ENCODE measurements at places on chromosomes 16 and 17.
A peak's percentile ranks its signal among the peaks of the same experiment; 100 is the strongest.

GRCh38 chr17:39104657-39105056 is 46.8 kb downstream of the PLXDC1 start:
- DNase-seq: no peak

DNA sequence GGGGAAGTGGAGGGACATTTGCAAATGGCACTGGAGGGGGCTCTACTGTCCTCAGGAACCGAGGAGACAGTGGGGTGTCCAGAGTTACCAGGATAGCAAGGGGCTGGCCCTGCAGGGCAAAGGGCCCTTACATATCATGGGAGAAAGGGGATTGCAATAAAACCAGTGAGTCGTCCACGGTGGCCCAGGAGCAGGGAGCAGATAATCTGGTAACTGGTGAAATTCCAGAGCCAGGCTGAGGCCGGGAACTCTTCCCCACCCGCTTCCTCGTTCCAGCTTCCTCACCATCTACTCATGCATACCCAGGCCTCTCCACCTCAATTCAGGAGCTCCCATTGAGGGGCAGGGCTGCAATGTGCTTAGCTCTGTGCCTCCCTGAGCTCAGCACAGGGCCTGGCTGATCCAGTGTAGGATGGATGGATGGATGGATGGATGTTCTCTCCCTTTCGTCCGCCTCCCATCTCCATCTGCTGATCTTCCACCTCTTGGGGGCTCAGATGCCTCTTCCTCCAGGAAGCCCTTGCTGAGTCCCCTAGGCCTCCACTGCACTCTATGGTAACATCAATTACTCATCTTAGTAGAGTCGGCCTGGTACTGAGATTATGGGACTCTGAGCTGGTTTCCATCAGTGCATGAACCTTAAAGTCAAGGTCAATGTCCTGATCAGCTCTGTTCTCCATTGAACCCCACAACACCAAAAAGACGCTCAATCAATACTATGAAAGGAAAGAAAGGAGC is 41.2 kb upstream of the NDRG4 start:
- DNase-seq: no peak

DNA sequence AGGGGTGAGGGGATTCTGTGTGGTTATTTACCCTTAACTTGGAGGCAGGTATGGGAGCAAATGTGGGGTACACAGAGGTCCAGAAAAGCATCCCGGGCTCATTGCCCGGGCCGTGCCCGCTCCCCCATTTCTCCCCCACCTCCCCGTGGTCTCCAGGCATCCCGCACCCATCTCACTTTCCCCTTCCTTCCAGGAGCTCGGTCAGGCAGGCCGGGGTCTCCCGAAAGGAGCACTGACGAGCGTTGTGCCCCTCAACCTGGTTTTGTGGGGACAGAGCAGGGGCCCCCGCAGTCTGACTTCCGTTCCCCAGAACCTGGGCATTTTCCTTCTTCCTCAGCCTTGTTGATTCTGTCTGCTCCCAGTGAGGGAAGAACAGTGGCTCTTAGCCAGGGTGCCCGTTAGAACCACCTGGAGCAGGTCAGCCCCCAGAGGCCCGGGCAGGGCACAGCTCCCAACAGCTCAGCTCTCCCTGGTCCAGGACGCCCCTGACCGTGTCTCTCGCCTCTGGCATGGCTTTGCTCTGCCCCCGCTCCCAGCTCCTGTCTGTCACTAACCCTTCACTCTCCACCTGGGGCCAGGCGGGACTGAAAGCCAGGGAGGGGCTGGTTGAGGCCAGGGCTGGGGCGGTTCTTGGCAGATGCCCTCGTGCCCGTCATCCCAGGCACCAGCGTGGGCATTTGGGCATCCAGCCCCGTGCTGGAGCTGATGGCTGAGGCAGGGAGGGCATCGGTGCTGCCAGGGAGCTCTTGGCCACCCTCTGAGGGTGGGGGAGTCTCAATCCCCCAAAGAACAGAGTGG is 12.5 kb upstream of the NUDT16L1 start:
- DNase-seq: no peak

DNA sequence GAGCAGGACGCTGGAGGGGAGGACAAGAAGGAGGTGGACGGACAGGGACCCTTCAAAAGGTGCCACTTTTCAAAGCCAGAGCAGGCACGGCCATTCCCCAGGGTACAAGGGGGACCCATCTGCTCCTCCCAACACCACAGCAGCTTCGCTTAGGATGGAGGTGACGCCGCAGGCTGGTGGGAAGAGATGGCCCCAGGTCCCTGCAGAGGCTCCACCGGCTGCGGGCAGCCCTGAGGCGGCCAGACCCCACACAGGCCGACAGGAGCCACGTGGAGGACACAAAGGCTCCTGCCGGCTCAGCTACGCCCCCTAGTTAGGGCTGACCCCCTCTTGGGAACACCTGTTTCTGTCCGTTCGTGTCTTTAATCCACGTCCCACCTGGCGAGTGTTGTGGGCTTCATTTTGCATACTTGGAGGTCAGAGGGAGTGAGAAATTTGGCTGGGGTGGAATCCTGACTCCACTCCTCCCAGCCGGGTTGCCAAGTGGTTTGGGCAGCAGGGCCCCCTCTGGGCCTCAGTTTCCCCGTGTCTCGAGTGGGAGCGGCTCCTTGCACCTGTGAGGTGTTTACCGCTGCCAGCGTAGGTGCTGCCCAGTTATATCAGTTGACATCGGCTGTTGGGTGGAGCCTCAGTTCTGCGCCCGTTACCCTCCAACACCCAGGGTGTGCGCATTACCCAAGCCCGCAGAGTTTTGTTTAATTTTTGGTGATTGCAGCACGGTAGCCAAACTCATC is 5.8 kb upstream of the FN3KRP start:
- DNase-seq: no peak

DNA sequence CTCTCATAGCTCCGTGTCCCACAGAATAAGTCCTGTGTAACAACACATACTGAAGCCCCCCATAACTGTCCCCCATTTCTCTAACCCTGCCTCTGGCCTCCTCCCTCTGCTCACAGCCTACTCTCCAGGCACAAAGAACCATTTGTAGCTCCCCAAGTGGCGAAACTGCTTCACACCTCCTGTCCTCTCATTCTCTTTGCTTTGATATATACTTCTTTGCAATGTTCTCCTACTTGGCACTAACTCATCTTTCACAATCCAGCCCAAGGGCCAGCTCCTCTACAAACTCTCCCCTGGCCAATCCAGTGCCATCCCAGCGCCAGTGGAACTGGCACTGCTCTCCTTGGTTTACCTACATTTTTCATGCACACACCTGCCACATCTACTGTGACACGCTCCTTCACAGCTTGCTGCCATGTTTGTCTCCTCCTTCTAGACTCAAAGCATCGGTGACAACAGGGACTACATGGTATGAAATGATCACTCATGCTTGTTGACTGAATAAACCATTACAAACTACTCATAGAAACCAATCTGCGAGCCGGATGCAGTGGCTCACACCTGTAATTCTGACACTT is 12.8 kb downstream of the CYTH1 start:
- no peak for DNase-seq

- DNase-seq: peak; percentile 38
Measured at GRCh38 chr17:39225959-39226683, 376 bp upstream of the STAC2 start.

DNA sequence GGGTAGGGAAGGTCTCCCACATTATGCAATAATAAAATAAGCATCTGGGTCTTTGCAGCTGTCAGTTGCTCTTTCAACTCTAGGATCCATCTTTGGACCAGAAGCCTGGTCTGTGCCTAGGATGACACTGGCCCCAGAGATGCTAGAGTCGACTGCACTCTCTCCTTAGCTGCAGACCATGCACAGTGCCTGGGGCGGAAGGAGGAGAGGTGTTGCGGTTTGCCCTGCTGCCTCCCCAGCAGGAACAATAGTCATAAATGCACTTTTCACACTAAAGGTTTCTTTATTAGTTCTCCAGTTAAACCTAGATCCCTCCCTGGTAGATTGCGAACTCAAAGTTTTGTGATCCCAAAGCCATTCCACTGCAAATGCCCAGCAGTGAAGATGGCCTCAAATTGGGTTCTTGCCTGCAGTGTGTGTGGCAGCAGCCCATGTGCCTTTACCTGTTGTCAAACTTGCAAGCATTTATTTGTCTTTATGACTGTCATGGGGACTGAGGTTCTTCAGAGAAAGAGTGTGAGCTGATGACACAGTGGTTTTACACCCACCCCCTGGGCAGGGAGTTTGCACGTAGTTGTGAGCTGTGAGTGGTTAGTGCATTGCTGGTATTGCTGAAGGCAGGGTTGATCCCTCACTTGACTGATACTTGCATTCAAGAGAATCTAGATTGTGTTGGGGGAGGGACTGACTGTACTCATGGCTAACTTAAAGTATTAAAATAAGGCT is 10.3 kb downstream of the ATXN1L start:
- no peak for DNase-seq

DNA sequence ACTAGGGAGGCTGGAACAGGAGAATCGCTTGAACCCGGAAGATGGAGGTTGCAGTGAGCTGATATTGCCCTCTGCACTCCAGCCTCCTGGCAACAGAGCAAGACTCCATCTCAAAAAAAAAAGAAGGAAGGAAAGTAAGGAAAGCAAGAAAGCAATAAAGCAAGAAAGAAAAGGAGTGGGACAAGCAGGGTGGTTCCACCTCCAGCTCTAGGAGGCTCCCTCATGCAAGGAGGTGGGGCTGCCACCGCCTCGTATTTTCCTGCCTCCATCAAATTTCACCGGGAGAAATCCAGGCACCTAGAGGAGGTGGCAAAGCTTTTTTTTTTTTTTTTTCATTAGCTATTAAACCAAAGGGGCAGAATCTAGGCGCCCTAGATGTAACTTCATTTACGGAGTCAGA is 1.0 kb downstream of the CYB561 start:
- no peak for DNase-seq

DNA sequence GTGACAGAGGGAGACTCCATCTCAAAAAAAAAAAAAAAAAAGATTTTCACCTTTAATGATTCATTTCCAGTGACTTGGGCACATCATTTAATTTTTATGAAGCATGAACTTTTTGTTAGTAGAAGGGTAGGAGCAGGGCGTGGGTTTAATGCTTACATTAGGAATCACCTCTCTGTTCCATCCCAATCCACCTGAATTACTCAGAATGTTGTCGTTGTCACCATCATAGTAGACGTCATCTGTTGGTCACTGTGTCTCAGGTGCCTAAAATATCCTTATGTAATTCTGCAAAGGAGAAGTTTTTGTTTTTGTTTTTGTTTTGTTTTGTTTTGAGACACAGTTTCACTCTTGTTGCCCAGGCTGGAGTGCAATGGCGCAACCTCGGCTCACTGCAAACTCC is 38.3 kb upstream of the TEKT3 start:
- no peak for DNase-seq

- no peak for DNase-seq
Measured at GRCh38 chr16:22878955-22879354, 65.0 kb downstream of the HS3ST2 start.

GRCh38 chr17:57607553-57608120 is 137.5 kb downstream of the CCDC182 start:
- no peak for DNase-seq

- DNase-seq: no peak
Measured at GRCh38 chr17:28372203-28372944, 880 bp downstream of the SARM1 start.

- no peak for DNase-seq
Measured at GRCh38 chr16:47858333-47858982, 297.3 kb downstream of the ABCC12 start.

DNA sequence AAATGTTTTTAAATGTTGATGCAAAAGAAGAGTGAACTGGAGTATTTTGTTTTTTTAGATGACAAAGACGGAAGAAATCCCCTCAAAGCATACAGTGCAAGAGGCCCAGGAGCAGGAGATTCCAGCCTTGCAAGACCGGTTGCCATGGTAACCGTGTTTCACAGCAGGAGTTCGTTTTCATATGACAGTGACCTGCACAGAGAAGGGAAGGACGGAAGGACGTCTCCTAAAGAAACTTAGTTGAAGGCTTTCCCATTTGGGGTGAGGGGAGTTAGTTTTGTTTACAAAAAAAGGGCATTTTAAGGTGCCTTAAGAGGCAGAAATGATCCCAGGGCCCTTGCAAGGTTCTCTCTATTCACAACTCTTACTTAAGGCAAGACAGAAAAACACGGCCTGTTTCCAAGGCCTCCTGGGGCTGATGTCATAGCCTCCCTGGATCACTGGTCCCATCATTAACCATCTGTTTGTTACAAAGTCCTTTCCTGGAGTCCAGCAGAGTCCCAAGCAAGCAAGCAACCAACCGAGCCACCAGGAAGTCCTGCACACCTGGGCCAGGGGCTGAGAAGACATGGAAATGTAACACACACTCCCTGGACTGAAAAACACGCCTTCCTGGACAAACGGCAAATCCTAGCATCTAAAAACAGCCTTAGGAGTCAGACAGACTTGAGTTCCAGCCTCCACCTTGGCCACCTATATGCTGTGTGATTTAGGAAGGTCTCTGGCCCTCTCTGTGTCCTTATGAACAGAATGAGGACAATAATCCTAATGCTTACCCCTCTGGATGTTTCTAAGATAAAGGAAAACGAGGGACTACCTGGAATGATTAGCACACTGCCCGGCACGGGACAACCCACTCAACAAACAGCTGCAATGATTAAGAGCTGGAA is 30.3 kb upstream of the RPH3AL start:
- DNase-seq: no peak

DNA sequence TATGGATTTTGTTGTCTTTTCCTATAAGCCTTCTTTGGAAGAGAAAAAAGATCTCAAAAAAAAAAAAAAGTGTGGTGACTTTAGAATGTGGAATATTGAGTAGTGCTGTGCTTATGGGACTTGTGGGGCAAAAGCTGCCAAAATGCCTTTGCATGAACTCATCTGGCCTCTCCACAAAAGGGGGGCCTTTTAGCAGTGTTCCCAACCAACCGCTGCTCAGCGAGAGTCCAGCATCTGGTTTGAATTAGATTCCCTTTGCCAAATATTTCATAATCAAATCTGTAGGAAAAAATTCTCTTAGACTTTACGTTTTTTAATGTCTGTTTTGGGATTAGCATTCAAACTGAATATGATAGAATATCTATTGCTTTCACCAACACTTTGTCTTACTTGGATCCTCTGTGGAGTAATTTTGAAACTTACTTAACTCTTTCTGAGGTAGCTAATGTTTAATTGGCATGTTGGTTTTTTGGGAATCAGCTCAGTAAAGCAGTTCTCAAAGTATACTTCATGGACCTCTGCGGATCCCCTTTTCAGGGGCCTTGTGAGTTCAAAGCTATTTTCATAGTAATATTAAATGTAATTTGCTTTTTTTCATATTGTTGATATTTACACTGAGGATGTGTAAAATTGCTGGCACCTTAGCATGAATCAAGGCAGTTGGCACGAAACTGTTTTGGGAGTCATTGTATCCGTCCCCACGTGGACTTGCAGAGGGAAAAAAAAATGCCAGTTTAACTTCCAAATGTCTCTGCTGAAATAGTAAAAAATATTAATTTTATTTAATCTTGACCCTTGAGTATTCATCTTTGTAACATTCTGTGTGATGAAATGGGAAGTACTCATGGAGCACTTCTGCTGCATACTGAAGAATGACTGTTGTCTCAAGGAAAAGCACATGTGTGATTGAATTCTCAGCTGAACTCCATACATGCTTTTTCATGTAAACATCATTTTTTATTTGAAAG is 34.7 kb upstream of the VPS4A start:
- no peak for DNase-seq

Measured in SW 1271 (cell line).